ENCODE measurements at places on chromosomes 2 and 18.

- DNase-seq, result no peak
Measured at GRCh38 chr2:56705713-56706112, 521.9 kb downstream of the CCDC85A start.

- DNase-seq, result no peak
Measured at GRCh38 chr2:241864168-241864849, 5.2 kb upstream of the RTP5 start.

DNA sequence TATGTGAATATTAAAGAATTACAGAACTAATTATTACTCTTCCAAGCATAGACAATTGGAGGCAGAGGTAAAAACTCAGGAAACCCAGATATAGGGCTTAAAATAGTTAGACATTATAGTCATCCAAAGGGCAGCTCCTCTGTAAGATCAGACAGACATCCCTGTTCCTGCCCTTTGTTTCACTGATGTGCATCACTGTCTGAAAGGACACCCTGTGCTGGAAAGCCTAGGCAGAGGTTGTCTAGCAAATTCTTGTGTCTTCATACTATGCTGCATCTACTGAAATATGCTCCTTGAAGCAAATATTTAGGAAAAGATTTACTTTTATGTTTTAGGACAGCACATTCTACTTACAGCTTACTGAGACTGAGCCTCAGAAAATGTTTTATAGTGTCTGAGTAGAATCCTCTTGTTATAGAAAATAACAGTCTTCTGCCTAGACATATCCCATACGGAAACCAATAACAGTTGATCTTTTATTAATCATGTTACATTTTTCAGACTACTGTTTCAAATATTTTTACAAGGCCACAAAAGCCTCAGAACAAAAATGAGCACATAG is 977.3 kb upstream of the CDH2 start:
- DNase-seq, result no peak

DNA sequence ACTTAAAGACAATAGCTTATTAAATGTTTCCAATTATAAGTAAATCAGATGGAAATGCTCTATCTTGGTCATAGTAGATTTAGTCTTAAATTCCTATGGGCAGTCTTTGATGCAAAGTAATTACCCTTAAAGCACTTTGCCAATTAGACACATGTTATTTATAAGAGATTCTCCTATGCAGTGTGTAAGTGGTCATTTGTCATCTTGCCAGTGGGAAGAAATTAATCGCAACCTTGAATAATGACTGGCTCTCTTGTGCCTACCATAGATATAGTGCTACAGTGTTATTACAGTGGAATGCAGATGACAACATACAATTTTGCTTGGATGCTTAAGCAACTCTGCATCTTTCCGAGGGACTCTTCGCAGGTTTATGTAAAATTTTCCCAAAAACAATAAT is 311.0 kb upstream of the THUMPD2 start:
- no peak for DNase-seq

DNA sequence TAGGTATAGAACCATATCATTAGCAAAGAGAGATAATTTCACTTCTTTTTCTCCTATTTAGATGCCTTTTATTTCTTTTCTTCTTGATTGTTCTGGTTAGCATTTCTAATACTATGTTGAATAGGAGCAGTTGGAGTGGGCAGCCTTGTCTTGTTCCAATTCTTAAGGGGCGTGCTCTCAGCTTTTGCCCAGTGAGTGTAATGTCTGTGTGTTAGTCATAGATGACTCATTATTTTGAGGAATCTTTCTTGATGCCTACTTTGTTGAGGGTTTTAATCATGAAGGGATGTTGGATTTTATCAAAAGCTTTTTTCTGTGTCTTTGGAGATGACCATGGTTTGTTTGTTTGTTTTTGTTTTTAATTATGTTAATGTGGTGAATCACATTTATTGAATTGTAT is 1453.1 kb upstream of the SLC39A10 start:
- DNase-seq, result no peak

GRCh38 chr18:44695503-44695902 is 14.8 kb downstream of the SETBP1 start:
- DNase-seq, result no peak

GRCh38 chr18:21489119-21489750 is 111.3 kb downstream of the ESCO1 start:
- peak; percentile 55 for DNase-seq

- DNase-seq, result no peak
Measured at GRCh38 chr2:210268281-210268680, 43.0 kb upstream of the ACADL start.

DNA sequence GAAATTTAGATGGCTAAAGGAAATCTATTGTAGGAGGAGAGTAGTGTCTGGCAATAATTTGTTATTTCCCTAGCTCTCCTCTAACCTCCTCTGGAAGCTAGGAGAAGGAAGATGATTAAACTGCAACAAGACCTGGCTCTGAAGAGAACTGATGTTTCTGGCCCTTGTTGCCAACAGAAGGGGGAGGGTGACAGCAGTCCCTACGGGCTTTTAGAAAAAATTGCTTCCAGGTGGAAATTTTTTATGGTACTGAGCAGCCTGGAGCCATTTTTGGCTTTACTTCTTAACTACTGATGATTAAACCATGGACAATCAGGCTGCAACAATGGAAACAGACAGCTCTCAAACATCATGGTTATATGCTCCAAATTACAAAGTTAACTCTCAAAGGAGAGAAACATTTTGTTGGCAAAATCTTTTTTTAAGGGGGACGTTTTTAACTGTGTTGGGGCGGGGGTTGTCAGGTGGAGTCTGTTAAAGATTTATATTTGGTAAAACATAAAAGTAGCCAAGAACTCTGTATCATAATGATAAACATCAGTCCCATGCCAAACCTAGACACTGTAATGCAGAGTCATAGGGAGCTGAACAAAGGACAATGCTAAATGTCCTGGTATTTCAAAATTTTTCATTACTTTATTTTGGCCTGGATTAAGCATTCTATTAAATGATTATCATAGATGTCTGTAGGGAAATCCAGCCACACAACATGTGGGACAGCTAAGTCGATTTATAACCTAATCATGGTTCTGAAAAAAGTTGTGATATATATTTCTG is 70.0 kb downstream of the EXOC6B start:
- DNase-seq, result no peak

GRCh38 chr18:79685281-79685680 is 5.7 kb downstream of the CTDP1 start:
- no peak for DNase-seq

GRCh38 chr2:455015-455705 is 167.3 kb upstream of the ALKAL2 start:
- DNase-seq, result no peak

GRCh38 chr2:112690853-112691401 is 29.9 kb upstream of the NT5DC4 start:
- peak; percentile 0 for DNase-seq

- DNase-seq, result no peak
Measured at GRCh38 chr2:227450926-227451654, 20.9 kb upstream of the AGFG1 start.

DNA sequence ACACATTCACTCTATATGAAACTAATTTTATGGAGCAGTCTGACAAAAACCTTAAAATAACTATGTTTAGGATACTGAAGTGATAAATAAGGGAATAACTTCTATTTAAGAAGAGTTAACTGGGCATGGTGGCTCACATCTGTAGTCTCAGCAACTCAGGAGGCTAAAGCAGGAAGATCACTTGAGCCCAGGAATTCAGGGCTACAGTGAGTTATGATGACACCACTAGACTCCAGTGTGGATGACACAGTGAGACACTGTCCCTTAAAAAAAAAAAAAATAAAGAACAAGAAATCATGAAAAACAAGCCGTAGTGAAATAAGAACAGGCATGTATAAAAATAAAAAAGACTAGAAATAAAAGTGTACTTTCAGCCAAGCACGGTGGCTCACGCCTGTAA is 82.0 kb downstream of the THADA start:
- DNase-seq, result no peak

DNA sequence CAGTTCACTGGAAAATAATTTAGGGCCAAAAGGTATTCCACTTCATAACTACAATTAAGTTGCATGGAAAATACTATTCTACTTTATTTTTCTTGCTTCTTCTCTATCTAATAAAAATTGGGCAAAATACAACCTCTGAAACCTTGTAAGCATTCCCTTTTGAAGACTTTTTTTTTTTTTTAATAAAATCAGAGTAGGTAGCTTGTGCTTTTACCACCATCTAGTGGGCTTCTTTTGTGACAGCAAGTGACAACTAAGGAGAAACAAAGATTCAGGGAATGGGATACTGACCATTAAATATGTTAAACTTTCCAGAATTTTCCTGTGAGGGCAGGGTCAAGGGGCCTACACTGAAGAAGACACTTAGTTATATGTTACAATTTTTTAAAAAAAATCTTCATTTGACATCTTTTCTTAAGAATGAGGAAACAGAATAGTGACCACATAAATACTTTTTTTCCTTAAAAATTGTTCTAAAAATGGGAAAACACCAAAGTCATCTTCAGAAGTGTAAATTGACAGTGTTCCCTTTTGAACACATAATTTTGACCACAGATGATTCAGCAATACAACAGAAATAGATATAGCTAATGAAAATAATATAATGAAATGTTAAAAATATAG is 1183.2 kb upstream of the ACVR2A start:
- no peak for DNase-seq

DNA sequence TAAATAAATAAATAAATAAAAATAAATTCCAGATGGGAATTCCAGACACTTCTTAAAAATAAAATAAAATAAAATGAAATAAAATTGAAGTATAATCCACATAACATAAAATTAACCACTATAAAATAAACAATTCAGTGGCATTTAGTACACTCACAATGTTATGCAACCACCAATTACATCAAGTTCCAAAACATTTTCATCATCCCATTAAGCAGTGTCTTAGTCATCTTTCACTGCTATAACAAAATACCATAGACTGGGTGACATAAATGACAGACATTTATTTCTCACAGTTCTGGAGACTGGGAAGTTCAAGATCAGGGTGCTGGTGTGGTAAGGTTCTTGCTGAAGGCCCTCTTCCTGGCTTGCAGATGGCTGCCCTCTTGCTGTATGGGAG is 22.6 kb upstream of the PROKR1 start:
- DNase-seq, result no peak

DNA sequence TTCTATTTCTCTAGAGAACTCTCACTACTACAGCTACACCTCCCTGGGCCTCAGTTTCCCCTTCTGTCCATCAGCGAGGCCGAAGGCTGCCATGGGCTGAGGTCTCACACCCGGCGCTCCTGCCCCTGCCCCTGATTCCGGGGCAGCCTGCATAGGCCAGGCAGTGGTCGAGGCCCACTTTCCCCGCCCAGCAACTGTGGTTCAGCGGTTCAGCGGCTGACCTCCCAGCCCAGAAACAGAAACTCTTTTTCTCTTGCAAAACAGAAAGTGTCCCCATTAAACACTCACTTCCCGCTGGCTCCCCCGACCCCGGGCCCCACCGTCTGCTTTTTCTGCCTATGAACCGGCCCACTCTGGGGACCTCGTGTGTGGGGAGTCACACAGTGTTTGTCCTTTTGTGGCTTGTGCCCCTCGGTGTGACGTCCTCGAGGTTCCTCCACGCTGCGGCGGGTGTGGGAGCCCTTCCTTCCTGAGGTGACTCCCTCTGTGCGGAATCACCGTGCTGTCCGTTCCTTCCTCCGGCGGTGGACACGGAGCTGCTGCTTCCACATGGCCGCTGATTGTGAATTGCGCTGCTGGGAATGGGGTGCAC is 16.0 kb downstream of the PDCD1 start:
- DNase-seq, result no peak

DNA sequence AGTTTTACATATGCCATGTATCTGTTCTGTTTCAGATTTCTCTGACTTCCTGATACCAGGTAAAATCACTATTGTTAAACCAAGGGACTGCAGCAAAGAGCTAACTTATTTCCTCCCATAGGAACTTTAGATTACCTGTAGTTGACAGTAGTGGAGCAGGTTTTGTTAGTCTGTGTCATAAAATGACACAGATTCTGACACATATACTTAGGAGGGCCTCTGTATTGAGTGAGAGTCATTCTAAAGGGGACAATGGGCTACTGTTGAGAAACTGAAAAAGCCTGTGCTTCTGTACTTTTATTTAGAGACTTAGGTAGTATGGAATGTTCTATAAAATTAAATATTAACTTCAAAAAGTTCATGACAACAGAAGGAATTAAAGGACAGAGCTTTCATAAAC is 48.2 kb downstream of the KCMF1 start:
- DNase-seq, result no peak

GRCh38 chr2:239464166-239465016 is 63.6 kb upstream of the HDAC4 start:
- no peak for DNase-seq

DNA sequence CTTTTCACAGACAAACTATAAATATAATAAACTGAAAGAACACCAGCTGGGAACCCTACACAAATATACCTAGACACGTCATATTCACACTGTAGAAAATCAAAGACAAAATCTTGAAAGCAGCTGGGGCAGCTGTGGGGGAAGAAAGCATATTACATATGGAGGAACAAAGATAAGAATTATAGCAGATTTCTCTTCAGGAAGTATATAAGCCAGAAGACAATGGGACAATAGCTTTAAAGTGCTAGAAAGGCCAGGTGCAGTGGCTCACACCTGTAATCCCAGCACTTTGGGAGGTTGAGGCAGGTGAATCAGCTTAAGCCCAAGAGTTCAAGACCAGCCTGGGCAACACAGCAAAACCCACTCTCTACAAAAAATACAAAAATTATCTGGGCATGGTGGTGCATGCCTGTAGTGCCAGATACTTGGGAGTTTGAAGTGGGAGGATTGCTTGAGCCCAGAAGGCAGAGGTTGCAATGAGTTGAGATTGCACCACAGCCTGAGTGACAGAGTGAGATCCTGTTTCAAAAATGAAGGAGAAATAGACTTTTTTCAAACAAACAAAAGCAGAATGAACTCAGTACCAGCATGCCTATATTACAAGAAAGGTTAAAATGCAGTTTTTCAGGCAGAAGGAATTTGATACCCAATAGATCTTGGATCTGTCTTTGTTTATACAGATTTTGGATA is 26.8 kb upstream of the ERCC3 start:
- no peak for DNase-seq

DNA sequence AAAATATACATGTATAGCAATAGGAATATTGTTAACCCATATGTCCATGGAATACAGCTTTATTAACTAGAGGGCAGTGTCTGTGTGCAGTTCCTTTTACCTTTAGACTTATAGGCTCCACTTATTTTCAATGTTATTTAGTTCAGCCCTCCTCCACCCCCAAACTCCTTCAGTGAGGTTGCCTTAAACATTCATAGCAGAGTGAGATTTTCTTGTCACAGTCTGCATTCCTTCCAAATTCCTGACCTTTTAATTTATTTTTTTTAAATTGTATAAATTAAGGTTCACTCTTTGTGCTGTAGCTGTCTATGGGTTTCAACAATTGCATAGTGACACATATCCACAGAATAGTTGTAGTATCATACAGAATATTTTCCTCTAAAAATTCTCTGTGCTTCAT is 30.9 kb downstream of the TFPI start:
- no peak for DNase-seq

Measured in NCI-H1417 (cell line).